ENCODE measurements at places on chromosomes 2 and 18.

DNA sequence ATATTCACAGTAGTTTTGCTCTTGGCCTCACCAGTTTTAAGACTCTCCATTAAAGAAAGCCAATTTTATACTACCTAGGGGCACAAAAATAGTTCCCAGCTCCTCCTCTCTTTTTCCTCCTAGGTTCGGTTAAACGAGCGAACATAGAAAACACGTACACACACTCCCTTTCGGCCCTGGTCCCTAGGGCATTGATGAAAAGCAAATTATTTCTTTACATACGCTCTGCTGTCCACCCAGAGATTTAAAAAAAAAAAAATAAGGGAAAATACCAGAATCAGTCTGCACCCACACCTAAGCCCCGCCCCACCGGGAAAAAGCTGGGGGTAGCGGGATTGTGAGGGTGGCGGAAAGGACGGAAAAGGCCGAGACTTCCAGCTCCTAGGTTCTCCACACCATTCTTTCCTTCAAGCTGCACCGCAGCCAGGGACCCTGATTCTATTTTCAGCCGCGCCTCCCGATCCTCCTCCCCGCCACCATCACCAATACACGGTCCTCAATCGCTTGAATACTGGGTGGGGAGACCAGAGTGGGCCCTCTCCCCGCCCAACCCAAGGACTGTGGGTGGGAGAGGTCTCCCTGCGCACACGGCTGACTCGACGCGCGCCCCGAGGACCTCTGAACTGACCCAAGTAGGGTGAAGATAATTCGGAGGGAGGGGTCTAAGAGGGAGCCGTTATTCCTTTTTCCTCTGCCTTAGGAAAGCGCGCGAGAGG, 769 bp downstream of the ATF2 start:
- DNase-seq = peak; percentile 27

- DNase-seq = no peak
Observed at GRCh38 chr2:172109988-172110811, 7.5 kb upstream of the DLX2 start.

DNA sequence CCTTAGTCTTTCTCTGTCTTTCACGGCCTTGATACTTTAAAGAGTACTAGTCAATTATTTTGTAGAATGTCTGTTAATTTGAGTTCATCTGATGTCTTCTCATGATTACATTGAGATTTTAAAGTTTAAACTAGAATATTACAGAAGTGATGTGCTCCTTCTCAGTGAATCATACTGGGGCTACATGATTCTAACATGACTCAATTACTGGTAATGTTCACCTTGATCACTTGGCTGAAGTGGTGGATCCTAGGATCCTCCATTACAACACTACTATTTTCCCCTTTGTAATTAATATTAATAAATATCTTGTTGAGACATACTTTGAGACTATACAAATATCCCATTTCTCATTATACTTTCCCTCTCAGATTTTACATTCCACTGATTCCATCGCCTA, 148.5 kb downstream of the CAMKMT start:
- no peak for DNase-seq

DNA sequence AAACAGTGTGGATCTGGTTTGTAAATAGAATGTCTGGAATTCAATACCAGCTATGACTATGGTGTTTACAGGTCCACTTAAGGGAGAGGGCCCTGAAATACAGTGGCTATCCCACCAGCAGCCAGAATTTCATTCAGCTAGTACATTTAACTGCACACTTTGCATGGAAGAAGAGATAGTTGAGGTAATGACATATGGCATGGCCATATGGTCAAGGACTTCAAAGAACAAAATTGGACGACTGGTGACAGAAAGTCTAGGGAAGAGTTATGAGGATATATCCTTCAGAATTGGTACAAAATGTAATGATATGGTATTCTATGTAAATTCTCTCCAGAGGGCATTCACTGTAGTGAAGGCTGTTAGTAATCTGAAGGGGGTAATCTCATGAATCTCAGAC, 105.0 kb downstream of the IKZF2 start:
- no peak for DNase-seq

DNA sequence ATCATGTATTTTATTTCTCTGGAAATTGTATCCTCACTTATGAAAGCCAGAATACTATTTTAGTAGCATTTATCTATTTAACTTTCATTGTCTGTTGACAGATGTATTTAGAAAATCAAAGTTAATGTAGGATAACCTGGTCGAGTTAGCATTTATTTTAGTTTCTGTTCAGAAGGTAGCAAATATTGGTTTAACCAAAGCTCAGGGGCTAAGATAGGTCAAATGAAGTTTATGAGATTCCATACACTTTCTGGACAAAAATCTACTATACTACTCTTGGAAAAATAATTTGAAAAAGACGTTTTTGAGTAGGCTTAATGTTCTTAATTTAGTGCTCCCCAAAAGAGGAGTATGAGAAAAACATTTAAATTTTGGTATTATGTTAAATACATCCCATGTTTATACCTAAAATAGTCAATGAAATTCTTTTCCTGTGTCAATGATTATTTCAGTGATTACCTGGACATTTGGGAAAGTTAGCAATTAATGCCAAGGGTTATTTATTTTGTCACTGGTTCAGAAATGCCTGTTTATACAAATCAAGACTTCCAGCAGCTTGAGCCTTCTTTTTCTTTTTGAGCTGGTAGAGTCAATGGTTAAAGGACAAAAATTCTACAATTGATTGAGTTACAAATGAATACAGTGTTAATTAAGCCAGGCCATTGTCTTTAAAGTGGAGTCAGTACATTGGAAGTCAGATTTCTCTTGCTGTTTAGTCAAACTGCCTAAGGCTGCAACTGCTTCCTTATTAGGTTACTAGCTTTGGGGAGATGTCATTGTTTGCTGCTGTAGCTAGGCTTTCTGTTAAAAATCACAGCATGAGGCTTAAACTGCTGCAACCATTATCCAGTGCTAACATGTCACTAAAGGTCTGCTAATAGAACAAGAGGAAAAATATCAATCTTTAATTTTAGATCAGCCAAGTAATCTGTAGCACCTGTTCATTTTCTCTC, 182.3 kb downstream of the CAMKMT start:
- DNase-seq = no peak

GRCh38 chr2:42032224-42032620, 15.6 kb upstream of the PKDCC start:
- DNase-seq = no peak

- no peak for DNase-seq
Observed at GRCh38 chr18:73199151-73199550, 331.4 kb upstream of the NETO1 start.

GRCh38 chr2:45932278-45932975, 281.0 kb downstream of the PRKCE start:
- DNase-seq = peak; percentile 51

GRCh38 chr18:58402247-58402646, 226.6 kb downstream of the ALPK2 start:
- DNase-seq = no peak

- no peak for DNase-seq
Observed at GRCh38 chr2:20625491-20626391, 25.2 kb downstream of the HS1BP3 start.

- no peak for DNase-seq
Observed at GRCh38 chr2:55116966-55117365, 66.7 kb upstream of the RTN4 start.

- no peak for DNase-seq
Observed at GRCh38 chr2:48126162-48126561, 219.9 kb upstream of the FBXO11 start.

GRCh38 chr2:143357966-143358365, 228.7 kb downstream of the ARHGAP15 start:
- DNase-seq = no peak

DNA sequence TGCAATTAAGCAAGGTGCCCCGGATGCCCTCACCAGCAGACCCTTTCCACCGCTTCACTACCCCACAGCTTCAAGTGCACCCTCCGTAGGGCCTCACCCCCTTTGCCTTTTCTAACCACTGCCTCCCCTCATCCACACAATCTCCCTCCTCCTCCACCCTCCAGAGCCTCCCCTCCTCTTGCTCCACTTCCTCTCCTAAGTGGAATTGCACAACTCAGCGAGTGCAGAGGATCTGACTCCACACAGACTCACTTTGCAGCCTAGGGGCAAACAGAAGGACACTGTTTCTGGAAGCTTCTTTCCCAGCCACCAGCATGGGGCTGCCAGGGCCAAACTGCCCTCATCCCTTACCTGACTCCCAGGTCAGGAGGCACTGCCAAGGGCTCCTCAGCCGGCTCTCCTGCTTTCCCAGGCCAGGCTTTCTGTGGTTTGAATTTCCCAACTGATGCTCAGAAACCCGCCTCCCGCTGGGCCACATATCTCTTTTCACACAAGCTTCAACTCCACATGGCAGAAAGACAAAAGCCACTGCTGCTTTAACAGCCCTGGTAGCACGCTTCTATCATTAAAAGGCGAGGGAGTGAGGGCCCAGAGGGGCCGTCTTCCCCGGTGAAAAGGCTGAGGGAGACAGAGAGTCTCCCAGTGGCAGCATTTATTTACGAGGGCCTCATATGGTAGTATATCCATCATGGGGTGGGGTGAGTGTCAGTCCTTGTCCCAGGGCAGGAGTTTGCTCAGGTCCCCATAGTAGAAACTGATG, 74.7 kb upstream of the MGAT4A start:
- DNase-seq = no peak

- DNase-seq = no peak
Observed at GRCh38 chr2:33166287-33166881, 219.6 kb downstream of the LTBP1 start.

- peak; percentile 34 for DNase-seq
Observed at GRCh38 chr2:8575038-8575833, 106.6 kb upstream of the ID2 start.

DNA sequence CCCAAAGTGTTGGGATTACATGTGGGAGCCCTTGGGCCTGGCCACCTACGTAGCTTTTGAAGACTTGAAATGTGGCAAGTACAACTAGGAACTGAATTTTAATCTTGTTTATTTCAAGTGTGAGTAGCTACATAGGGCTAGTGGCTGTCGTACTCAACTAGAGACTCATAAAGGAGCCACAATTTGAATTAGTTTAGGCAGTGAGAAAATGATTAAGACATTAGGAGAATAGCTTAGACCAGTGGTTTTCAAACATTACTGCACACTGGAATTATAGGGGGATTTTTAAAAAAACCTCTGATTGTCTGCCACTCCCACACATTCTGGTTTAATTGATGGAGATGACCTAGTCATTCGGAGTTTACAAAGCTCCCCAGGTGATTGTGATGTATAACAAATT, 127.1 kb downstream of the FMNL2 start:
- no peak for DNase-seq

- no peak for DNase-seq
Observed at GRCh38 chr2:41194230-41194629, 742.3 kb upstream of the SLC8A1 start.

- DNase-seq = peak; percentile 70
Observed at GRCh38 chr2:201860636-201861066, 54.3 kb downstream of the CDK15 start.

GRCh38 chr2:191049728-191050639, 36.0 kb upstream of the STAT1 start:
- DNase-seq = no peak

DNA sequence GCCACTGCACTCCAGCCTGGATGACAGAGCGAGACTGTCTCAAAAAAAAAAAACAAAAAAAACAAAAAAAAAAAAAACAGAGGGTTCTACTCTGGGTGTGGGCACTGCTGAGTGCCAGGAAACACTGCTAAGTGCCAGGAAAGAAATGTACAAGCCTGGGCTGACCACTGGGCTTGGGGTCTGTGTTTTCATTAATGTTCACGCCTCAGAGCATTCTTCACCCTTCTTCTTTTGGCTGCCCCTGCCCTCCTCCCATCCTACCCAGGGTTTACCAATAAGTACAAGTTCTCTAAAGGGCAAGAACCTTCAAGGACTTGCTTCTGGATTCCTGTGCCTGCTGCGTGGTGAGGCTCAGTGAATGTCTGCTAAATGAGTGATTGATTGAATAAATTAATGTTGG, 49.3 kb upstream of the LRPPRC start:
- DNase-seq = no peak

Data from activated CD4-positive, alpha-beta T cell treated with anti-CD3 and anti-CD28 coated beads, Interleukin-10, Interleukin-2, amounts not matched to agents 100 ng/mL and 50 ng/mL, durations not matched to agents 16 hours and 8 hours (primary cell).